ENCODE measurements at places on chromosomes 12 and 14.

- no peak for DNase-seq
Measured at GRCh38 chr12:116726694-116727093, 11.2 kb downstream of the SPRING1 start.

GRCh38 chr14:26599291-26599690 lies 1.5 kb upstream of the NOVA1 start:
- no peak for DNase-seq

DNA sequence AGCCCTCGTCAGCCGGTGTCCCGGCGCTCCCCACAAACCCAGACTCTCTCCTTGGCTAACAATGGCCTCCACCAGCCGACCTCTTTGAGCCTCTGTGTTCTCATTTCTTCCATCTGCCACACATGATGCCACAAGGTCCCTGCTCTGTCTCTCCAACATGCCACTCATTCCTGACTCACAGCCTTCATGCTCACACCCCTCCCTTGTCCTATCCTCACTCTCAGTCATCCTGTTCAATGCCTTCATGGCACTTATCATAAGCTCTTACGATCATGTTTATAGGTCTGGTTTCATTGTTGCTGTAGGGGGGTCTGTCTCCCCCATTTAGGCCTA lies 9.6 kb upstream of the SERPINA11 start:
- DNase-seq, result no peak

- no peak for DNase-seq
Measured at GRCh38 chr14:57378661-57379060, 11.7 kb upstream of the NAA30 start.

- no peak for DNase-seq
Measured at GRCh38 chr14:36333119-36333518, 12.7 kb upstream of the MBIP start.

Measured in stimulated activated CD8-positive, alpha-beta memory T cell treated with anti-CD3 and anti-CD28 coated beads, Interleukin-15, amount 100 ng/mL, for 24 hours (primary cell).